Thyroid gland (tissue), 4 donors: ENCODE measurements at places on chromosomes 7 and 10.

DNA sequence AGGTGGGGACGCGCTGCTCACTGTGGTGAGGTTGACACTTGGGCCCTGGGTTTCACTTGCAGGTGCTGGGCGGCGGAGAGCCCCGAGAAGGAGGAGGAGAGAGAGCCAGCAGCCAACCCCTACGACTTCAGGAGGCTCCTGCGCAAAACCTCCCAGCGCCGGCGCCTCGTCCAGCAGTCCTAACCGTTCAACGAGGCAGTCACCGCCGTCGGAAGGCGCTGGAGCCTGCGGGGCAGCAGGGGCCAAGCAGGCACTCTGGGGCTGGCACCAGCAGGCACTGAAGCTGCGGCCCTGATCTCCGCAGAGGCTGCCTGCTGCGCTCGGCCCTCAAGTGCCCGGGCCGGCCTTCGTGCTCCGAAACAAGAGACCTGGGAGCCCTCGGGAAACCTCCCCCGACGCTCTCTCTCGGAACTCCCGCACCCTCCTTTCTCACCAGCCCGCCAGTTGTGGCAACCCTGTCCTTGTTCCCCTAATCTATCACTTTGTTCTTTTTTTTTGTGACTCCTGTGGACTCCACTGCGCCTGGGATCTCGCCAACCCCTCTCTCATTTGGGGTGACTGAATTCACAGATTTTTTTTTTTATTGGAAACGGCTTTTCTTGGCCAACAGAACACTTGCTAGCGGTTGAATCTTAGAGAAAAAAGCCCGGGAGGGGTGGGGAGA lies 4.7 kb upstream of the GAD2 start:
- no peak for DNase-seq
- no peak overlapping the region for H3K27ac ChIP-seq
- no peaks in the 10 kb centered on the region for H3K4me1 ChIP-seq
- no peaks in the 10 kb centered on the region for H3K27me3 ChIP-seq
- no peak overlapping the region for H3K4me3 ChIP-seq

DNA sequence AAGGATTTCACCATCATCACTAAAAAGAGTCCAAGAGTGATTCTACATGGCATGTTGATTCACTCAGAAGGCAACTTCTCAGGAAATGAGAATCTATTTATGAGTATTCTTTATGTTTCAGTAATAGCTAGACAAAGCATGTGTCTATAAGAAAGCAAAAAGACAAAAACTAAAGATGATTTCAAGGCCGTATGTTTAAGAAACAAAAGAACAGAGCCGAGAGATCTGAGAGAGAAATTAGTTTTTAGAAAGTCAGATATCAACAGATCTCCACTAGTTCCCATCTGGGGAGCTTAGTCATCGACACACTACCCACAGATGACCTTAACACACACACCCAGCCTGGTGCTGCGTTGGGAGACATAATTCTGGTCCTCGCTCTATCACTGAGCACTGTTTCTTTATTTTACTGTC lies 21.0 kb downstream of the PIP4K2A start:
- no peak overlapping the region for H3K27ac ChIP-seq
- DNase-seq: no peak
- H3K27me3 ChIP-seq: no peaks in the 10 kb centered on the region
- no peaks in the 10 kb centered on the region for H3K4me1 ChIP-seq
- H3K4me3 ChIP-seq: no peak overlapping the region

GRCh38 chr10:85916994-85917573 lies 449.5 kb downstream of the GRID1 start:
- no peak overlapping the region for H3K27ac ChIP-seq
- no peaks in the 10 kb centered on the region for H3K27me3 ChIP-seq
- peaks cover 29% of the 10 kb centered on the region for H3K4me1 ChIP-seq

DNA sequence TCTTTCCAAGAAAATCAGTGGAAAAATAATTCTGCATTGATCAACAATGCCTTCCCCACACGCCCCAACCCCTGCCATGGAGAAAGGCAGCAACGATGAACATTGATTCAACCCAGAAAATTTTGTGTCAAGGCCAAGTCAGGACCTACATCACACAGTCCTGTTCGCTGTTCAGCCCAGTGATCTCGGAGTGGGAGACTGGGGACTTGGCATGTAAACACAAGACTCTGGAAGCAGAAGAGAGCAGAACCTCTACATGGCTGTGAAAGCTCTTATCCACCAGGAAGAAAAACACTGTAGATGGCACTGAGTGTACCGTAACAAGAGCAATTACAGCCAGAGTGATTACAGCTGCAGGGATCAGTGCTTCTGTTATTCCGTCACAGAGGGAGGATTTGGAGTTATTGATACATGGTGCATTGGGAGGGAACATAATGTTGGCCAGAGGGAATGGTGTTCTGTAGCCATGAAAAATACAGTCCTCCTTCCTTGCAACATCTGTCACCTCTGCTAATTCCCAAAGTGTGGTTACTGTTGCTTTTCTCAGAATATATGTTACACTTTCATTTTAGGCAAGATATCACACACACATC lies 136.6 kb downstream of the IQUB start:
- peak; percentile 54 for DNase-seq
- H3K4me1 ChIP-seq: peaks cover 17% of the 10 kb centered on the region
- peak overlapping the region; percentile 20 for H3K27ac ChIP-seq
- no peaks in the 10 kb centered on the region for H3K27me3 ChIP-seq

DNA sequence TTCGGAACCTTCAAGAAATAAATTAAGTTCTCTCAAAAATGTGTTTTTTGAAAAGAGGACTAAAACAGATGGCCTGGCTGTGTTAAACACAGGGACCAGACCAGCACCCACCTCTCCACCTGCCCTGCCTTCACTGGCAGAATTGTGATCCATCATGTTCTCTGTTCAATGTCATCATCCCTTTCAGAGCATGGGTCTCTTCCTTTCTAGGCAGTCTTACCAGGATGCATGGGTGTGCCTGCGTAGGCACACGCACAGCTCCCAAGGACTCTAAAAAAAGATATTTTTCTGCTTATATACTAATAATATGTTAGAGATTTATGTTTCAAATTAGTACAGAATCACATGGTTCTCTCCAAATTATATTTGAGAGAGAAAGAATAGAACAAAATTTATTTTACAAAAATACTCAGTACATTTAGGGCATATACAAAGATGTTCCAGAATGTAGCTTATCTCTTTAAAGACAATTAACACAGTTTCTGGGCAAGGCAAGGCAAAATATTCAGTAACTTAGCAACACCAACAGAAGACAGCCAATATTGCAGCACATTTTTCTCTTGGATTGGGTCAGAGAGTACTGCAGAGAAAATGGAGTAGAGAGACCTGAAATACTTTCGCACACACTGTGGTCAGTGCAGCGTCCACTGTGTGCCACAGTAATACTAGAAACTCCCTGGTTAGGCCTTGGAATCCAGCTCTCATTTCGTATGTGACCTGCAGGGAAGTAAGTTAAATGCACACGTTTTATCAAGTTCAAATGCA lies 52.8 kb downstream of the EGFR start:
- no peaks in the 10 kb centered on the region for H3K27me3 ChIP-seq
- no peak overlapping the region for H3K27ac ChIP-seq
- H3K4me3 ChIP-seq: no peak overlapping the region
- no peak for DNase-seq

GRCh38 chr10:133405844-133406527 lies 12.0 kb downstream of the MTG1 start:
- H3K27ac ChIP-seq: no peak overlapping the region
- DNase-seq: no peak
- H3K27me3 ChIP-seq: no peaks in the 10 kb centered on the region
- H3K4me3 ChIP-seq: no peak overlapping the region

DNA sequence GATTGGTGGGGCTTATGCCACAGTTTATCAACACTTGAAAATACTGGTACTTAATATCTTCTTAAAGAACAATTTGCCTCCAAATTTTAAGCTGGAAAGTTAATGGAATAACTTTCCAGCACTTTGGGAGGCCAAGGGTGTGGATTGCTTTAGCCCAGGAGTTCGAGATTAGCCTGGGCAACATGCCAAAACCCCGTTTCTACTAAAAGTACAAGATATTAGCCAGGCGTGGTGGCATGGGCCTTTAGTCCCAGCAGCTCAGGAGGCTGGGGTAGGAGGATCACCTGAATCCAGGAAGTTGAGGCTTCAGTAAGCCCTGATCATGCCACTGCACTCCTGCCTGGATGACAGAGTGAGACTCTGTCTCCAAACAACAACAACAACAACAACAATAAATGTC lies 56.0 kb downstream of the PRF1 start:
- H3K36me3 ChIP-seq: no peaks in the 10 kb centered on the region
- peaks cover 5% of the 10 kb centered on the region for H3K4me1 ChIP-seq
- H3K27ac ChIP-seq: peak overlapping the region; percentile 26

- no peaks in the 10 kb centered on the region for H3K36me3 ChIP-seq
- H3K27ac ChIP-seq: no peak overlapping the region
- DNase-seq: no peak
Observed at GRCh38 chr7:150753239-150753638, 16.0 kb downstream of the GIMAP5 start.

GRCh38 chr10:84523526-84523925 lies 195.1 kb downstream of the CCSER2 start:
- DNase-seq: peak; percentile 38
- no peaks in the 10 kb centered on the region for H3K36me3 ChIP-seq
- peaks cover 3% of the 10 kb centered on the region for H3K4me1 ChIP-seq
- no peak overlapping the region for H3K4me3 ChIP-seq
- no peaks in the 10 kb centered on the region for H3K27me3 ChIP-seq

GRCh38 chr10:6591668-6592067 lies 11.6 kb upstream of the PRKCQ start:
- H3K36me3 ChIP-seq: no peaks in the 10 kb centered on the region
- no peak for DNase-seq
- no peaks in the 10 kb centered on the region for H3K27me3 ChIP-seq
- peaks cover 7% of the 10 kb centered on the region for H3K4me1 ChIP-seq

- no peak overlapping the region for H3K27ac ChIP-seq
- no peaks in the 10 kb centered on the region for H3K36me3 ChIP-seq
- H3K27me3 ChIP-seq: no peaks in the 10 kb centered on the region
- H3K4me3 ChIP-seq: no peak overlapping the region
- DNase-seq: no peak
Observed at GRCh38 chr7:129084801-129085551, 30.1 kb upstream of the TNPO3 start.

DNA sequence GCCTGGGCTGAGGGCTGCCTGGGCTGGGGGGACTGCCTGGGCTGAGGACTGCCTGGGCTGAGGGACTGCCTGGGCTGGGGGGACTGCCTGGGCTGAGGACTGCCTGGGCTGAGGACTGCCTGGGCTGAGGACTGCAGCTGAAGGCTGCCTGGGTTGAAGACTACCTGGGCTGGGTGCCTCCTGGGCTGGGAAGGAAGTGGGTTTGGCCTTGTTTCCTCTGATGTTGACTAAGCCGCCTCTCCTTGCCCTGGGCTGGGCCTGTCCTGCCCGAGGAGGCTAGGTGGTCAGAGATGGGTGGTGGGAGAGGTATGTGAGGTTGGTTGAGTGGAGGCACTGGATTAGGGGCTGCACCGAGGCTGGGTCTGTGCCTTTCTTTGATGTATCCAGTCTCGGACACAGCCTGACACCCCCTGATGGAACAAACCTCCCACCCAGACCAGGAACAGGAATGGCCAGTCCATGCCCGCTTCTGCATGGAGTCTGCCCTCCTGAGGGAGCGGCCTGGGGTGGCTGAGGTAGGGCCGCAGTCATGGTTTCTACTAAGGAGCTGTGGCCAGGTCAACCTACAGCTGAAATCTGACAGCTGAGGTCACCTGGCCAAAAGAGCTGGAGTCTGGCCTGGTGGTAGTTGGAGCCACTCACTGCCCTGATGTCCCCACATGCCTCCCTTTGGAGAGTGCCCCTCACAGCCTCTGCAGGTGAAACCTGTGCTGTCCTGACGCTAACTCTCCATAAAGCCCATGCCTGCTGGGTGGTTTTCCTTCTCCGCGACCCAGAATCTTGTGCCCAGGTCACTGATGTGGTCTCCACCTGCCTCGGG lies 22.3 kb downstream of the SCART1 start:
- no peak overlapping the region for H3K27ac ChIP-seq
- no peak for DNase-seq
- no peak overlapping the region for H3K4me3 ChIP-seq
- no peaks in the 10 kb centered on the region for H3K27me3 ChIP-seq
- no peaks in the 10 kb centered on the region for H3K4me1 ChIP-seq
- no peaks in the 10 kb centered on the region for H3K36me3 ChIP-seq

GRCh38 chr10:60348982-60349381 lies 40.7 kb downstream of the ANK3 start:
- H3K27ac ChIP-seq: no peak overlapping the region
- DNase-seq: no peak
- no peak overlapping the region for H3K4me3 ChIP-seq
- H3K36me3 ChIP-seq: no peaks in the 10 kb centered on the region
- H3K4me1 ChIP-seq: peaks cover 21% of the 10 kb centered on the region

GRCh38 chr10:32744321-32744720 lies 213.7 kb downstream of the ITGB1 start:
- H3K36me3 ChIP-seq: no peaks in the 10 kb centered on the region
- H3K27ac ChIP-seq: no peak overlapping the region
- DNase-seq: no peak
- no peak overlapping the region for H3K4me3 ChIP-seq

DNA sequence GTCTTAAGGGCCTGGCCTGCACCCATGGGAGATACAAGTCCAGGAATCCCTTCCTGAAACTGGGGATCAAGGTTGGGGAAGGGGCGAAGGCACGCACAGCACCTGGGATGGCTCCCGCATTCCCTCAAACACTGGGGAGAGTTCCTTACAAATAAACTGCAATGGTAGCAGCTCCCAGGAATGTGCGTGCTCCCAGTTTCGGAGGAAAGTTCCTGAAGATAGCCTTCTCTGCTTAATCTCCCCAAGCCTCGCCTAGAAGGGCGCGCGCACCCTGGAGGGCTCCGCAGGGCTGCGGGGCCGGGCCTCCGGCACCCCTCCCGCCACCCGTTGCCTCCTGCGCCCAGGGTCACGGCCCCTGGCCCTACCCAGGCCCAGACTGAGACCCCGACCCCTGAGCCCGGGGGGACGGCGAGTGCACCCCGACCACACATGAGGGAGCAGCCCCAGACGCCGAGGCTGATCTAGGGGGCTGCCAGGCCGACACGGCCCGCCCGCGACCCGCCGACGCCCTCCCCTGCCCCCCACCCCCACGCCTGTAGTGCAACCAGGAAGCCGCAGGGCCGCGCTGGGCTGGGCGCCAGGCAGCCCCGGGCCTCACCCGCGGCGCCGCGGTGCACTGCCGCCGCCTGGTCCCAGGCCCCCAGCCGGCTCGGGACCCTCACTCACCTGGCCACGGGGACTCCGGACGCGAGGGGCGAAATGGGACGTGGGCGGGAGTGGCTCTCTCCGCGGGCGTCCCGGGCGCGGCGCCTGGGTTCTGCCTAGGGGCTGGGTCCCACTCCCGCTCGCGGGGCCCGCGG lies 460 bp downstream of the ANXA11 start:
- peak overlapping the region; percentile 98 for H3K27ac ChIP-seq
- no peaks in the 10 kb centered on the region for H3K36me3 ChIP-seq
- peak; percentile 60 for DNase-seq
- no peaks in the 10 kb centered on the region for H3K27me3 ChIP-seq
- peaks cover 42% of the 10 kb centered on the region for H3K4me1 ChIP-seq

DNA sequence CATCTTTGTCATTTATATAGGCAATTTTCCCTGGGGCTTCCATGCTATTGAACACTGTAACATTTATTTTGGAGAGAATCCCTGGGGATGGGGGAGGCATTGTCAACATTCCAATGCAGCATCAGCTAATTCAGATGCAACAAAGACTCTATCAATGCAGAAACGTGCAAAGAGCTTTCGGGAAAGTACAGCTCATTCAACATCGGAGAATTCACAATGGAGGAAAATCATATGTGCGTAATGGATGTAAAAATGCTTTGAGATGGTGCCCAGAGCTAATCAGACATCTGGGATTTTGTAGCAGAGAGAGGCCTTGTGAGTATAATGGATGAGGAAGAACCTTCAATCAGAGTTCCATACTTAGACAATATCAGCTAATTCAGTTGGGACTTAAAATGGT lies 28.3 kb upstream of the FIS1 start:
- H3K27me3 ChIP-seq: no peaks in the 10 kb centered on the region
- H3K27ac ChIP-seq: no peak overlapping the region
- DNase-seq: no peak
- no peak overlapping the region for H3K4me3 ChIP-seq
- no peaks in the 10 kb centered on the region for H3K36me3 ChIP-seq
- no peaks in the 10 kb centered on the region for H3K4me1 ChIP-seq
